ENCODE measurements at places on chromosomes 16 and 17.

GRCh38 chr16:79286646-79287423 lies 313.7 kb downstream of the MAF start:
- peak; percentile 76 for DNase-seq

DNA sequence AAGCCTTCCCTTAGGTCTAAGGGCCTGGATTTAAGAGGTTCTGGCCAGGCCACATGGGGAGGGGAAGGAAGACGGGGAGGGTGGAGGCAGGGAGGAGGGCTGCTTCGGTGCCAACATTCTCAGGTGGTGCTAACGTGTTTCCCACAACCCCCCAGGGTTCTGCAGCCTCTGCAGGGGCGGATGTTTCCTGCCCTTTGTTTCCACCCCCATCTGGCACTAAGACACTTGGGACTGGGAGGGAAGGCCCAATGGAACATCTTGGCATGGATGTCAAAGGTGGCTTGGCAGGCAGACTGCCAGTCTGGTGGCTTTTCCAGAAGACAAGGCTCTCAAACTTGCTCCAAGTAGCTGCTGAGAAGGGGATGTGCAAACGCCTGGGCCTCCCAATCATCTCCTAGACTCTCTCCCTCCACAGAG lies 12.7 kb downstream of the HIC1 start:
- no peak for DNase-seq

DNA sequence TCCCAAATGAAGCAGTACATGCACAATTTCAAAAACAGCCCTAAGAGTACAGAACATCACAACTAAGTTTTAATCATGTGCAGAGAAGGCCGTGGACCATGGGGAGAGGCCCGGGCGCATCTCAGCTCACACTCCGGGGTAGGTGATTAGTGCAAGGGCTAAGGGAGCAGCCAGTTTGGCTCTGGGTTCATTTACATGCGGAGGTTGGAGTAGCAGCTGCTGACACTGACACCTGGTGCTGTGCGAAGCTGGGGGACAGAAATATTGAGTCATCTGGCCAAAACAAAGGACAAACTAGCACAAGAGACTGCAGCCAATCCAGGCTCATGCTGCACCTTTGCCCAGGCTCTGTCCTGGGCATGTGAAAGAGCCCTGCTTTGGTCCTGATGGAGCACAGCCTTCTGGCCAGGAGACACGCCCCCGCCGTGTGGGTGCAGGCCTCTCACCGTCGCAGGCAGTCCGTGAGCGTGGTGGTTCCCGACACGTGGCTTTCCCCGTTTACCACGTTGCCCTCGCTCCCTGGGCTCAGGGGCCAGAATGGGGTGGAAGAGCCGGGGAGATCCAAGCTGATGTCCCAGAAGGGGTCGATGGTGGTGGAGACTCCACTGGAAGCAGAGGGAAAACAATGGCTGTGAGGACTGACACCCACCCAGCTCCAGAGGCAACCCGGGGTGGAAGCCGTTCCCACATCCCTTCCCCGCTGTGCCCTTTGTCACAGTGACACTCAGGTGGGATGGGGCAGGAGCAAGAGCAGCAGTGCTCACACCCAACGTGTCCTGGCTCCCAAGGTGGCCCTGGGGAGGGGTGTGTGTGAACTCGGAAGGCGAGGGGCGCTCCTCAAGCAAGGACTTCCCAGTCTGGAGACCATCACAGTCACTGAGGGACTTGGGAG lies 31.9 kb downstream of the USP22 start:
- DNase-seq = no peak

DNA sequence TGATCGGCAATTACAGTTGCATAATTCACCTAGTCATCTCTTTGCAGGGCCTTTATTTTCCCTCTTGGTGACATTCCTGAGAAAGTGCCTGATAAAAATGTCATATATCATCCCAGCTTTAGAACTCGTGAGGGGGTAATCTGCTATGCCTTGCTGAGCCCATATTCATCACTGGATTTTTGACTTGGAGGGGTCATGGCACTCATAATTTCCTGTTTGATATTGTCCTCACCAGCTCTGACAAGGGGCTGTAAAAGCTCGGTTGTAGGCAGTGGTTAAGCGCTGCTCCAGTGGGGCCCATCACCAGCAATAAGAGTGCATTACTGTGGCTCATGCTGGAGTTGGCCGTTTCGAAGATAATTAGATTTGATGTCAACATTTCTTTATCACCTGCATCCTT lies 227.3 kb downstream of the IRX3 start:
- no peak for DNase-seq

DNA sequence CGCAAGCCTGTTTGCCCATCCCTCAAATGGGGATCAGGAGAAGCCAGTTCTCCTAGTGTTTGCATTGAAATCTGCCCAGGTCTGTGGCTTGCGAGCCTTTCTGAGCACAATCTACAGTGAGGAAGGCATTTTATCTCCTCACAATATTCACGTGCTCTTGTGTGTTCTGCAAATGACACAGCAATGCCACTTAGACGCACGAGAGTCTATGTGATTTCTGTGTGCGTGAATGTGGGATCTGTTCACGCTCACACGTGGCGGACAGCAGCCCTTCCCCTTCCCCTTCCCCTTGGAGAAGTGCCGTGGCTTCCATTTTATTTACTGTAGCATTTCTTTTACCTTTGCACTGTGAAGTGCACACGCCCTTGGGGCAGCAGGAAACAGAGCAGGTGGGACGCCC lies 17.7 kb upstream of the CBFA2T3 start:
- no peak for DNase-seq

DNA sequence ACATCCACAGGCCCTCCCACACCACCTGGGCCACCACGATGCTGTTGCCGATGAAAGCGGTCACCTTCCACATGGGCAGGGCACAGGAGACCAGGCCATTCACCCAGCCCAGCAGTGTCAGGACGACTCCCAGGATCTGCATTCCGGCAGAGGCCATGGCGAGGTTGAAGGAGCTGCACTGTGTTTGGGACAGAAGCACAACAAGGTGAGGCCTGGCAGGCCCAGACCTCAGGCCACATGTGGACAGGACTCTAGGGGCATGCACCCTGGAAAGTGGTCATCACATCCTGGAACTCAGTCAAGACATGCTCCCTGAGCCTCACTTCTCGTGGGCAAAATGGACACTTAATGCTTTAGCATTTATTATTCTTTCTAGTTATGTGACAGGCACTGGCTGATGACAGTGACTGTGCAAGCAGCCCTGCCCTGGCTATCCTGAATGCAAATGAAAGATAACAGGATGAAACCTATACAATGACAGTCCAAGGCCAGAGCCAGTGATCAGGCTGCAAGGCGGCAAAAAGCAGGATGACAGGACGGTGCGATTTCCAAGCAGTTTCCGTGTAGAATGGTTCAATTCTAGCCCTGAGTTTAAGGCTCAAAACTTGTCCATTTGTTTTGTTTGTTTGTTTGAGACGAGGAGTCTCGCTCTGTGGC lies 2.0 kb downstream of the CLDN6 start:
- DNase-seq = no peak

GRCh38 chr17:71764505-71764904 lies 356.3 kb upstream of the SOX9 start:
- DNase-seq = no peak

DNA sequence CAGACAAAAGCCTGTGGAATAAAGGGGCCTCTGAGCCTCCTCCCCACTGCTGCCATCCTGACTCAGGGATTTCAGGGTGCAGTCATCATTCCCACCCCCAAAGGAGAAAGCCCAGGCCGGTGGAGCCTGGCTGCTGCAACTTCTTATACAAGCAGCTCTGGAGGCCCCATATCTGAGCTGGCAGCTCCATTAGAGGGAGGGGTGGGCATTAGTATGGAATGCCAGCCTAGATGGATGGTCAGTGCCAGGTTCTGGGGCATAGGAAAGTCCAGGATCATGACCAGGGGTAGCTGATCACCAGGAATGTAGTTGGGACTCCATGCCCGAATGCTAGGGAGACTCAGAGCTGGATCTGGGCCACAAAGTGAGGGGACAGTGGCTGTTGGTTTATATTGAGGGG lies 581.0 kb downstream of the KCNJ18 start:
- DNase-seq = no peak

DNA sequence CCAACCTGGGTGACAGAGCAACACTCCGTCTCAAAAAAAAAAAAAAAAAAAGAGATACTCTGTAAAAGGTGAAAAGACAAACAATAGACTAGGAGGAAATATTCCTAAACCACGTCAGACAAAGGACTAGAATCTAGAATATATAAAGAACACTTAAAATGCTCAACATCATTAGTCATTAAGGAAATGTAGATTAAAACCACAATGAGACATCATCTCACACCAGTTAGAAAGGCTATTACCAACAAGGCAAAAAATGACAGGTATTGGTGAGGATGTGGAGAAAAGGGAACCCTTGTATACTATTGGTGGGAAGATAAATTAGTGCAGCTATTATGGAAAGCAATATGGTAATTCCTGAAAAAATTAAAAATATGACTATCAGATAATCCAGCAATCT lies 903.1 kb upstream of the SOX9 start:
- DNase-seq = no peak

DNA sequence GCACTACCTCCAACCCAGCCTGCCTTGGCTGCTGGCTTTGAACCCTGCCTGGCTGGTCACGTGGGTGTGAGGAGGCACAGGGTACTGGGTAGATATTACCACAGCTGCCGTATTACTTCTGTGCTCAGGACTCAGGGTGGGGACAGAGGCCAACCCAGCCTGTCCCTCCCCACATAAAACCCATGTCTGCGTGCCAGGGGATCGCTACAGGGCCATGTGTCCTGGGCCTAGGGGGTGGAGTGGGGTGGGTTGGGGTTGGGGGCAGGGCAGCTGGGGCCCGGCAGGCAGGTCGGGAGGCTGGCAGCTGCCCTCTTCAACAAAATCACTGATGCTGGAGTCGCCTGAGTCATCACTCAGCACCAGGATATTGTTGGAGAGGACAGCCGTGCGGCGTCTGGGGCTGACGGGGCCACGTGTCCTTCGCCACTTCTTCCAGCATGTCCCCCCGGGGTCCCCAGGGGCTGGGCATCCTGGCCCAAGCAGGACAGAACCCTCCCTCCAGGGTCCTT lies 39.7 kb upstream of the PVALEF start:
- no peak for DNase-seq

GRCh38 chr17:44749076-44749979 lies 9.5 kb upstream of the ADAM11 start:
- no peak for DNase-seq

- DNase-seq = no peak
These were observed 114.0 kb downstream of the PRKCA start for GRCh38 chr17:66416207-66416940.

- no peak for DNase-seq
These were observed 38.5 kb upstream of the CES5A start for GRCh38 chr16:55913716-55914115.

GRCh38 chr17:76843703-76844484 lies 24.3 kb upstream of the MGAT5B start:
- no peak for DNase-seq

- DNase-seq = no peak
These were observed 123.4 kb downstream of the ASIC2 start for GRCh38 chr17:33169580-33170285.

- no peak for DNase-seq
These were observed 28.0 kb downstream of the ABCC3 start for GRCh38 chr17:50662632-50663225.

DNA sequence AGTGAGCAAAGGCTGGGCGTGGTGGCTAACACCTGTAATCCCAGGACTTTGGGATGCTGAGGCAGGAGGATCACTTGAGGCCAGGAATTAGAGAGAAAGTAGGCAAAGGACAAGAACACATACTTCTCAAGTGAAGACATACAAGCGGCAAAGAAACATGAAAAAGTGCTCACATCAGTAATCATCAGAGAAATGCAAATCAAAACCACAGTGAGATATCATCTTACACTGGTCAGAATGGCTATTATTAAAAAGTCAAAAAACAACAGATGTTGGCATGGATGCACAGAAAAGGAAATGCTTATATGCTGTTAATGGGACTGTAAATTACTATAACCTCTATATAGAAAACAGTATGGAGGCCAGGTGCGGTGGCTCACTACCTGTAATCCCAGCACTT lies 12.2 kb upstream of the SLX4 start:
- no peak for DNase-seq

Data from activated CD4-positive, alpha-beta T cell treated with anti-CD3 and anti-CD28 coated beads, Interleukin-10, Interleukin-2, amounts not matched to agents 100 ng/mL and 50 ng/mL, durations not matched to agents 16 hours and 8 hours (primary cell).